H9 (cell line): ENCODE measurements at places on chromosomes 4 and X.

DNA sequence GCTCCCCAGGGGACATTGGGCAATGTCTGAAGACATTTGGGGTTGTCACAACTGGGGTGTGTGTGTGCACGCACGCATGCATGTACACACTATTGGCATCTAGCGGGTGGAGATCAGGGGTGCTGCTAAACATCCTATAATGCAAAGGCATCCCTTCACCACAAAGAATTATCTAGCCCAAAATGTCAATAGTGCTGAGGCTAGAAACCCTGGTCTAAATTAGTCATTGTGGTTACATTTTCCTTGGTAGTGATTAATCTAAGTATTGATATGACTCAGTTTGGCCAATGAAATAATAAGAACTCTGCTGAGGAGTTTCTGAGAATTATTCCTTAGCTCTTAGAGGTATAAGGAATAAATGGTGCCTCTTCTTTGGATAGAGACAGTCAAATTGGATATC, 200.2 kb downstream of the CLCN4 start:
- DNase-seq, result no peak

- DNase-seq, result no peak
These were observed 376.8 kb upstream of the FGF16 start for GRCh38 chrX:77070202-77070918.

GRCh38 chr4:15412461-15412860, 15.4 kb upstream of the C1QTNF7 start:
- no peak for DNase-seq

DNA sequence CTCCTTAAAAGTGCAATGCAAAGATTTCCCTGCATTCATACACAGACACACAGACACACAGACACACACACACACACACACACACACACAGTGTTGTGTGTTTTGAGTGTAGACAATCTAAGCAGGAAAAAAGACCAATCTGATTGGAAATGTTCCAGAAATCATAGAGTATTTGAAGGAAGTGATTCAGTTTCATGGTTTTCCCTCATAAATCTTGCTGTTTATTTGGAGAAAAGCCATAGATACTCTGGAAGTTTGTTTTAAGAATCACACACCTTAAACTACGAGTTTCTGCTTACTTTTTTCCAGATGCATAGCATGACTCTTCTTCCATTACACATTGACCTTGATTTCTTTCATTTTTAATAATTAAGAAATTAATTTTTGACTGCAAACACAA, 298.5 kb upstream of the BMP3 start:
- no peak for DNase-seq

GRCh38 chrX:132119283-132119682, 8.5 kb downstream of the FRMD7 start:
- no peak for DNase-seq

DNA sequence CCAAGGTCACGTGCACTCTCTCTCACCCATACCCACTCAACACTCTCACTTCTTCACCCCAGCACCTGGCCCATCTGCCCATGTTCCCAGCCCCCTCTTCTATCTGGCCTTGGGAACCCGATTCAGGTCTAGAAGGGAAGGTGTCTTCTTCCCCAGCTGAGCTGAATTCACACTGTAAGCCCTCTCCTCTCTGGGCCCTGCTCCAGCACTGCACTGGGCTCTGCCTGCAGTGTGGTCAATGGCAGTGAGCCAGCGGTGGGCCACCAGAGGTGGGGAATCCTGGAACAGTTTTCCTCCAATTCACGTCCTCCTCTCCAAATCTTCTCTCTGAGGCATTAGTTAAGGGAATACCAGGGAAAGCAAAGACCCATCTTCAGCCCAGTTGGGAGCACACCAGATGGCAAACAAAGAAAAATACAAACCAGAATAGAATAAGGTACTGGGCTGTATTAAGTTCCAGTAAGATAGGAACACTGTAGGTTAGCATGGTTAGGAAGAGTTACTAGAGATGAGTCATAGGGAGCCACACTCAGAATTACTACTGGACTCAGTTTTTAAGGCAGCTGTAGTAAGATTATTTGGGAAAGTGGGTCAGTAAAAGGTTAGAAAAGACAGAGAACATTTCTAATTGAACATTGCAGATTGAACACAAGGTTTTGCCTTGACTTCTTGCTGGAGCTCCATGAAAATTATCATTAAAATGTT, 5.0 kb downstream of the AWAT2 start:
- DNase-seq, result no peak

DNA sequence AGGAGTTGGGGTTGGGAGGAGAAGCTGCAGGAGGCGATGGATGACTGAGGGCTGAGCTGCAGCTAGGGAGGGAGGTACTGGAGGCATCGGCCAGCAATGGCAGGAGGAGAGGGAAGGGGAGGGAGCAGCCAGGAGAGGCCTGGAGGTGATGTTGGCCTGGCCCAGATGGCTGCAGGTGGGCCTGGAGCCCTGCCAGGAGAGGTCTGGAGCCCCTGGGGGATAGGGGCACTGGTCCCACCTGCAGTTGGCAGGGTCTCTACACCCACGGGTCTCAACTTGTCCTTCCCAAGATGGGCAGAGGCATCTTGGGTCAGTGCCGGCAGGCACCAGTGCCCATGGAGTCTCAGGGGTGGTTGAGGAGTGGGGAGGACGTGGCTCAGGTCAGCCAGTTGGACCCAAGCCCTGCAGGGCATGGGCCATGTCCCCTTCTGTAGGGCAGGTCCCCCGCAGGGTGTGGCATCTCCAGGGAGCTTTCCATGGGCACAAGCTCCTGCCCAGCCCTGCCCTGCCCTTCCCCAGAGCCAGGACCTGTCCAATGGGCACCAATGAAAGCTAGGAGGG, 2.7 kb upstream of the MXD4 start:
- DNase-seq, result no peak

DNA sequence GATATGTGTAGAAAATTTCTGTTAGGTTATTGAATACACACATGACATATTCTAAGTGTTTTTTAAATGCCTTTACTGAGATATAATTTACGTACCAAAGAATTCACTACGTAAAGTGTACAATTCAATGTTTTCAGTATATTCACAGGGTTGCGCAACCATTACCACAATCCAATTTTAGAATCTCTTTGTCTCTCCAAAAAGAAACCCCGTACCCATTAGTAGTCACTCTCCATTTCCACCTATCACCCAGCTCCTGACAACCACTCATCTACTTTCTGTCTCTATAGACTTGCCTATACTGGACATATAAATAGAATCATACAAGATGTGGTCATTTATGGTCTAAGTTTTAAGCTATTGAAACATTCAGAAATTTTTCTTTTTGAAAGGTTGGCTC, 53.0 kb upstream of the FBXW7 start:
- no peak for DNase-seq

GRCh38 chr4:41106081-41106480, 108.3 kb downstream of the APBB2 start:
- no peak for DNase-seq

- no peak for DNase-seq
These were observed 219.2 kb downstream of the KIT start for GRCh38 chr4:54877006-54877405.
